ENCODE measurements at places on chromosomes 2 and 18. TPM values are rescaled to one million over a fixed set of nuclear protein-coding genes. Genes with fewer than 3 reads are reported as not detected.

Gene RESP18
- total RNA-seq, result not detected

Gene AQP12A
- not detected for total RNA-seq

Gene PROKR1
- not detected for total RNA-seq

Gene CD207
- total RNA-seq, result not detected

Gene PSMA8
- not detected for total RNA-seq

Gene ACMSD
- total RNA-seq, result not detected

Gene MARCHF4
- total RNA-seq, result 3.1 TPM

Gene RAB31
- total RNA-seq, result 50.5 TPM

Gene CASP10
- 4.5 TPM for total RNA-seq

Gene TSPYL6
- total RNA-seq, result not detected

Gene RTP5
- not detected for total RNA-seq

Gene NDC80
- 17.2 TPM for total RNA-seq

Gene ANKRD30BL
- total RNA-seq, result not detected

Gene LOXHD1
- not detected for total RNA-seq

Gene UGT1A5
- total RNA-seq, result not detected

Gene SNRPD1
- 28.7 TPM for total RNA-seq

Gene RND3
- 1,131 TPM for total RNA-seq

Gene SH3BP4
- total RNA-seq, result 43.1 TPM

Gene MEP1B
- total RNA-seq, result not detected

Gene SLC9A4
- not detected for total RNA-seq

Gene SERPINB3
- not detected for total RNA-seq

Gene ELOA2
- not detected for total RNA-seq

Gene ALK
- under 0.01 TPM for total RNA-seq

Gene SPP2
- total RNA-seq, result not detected

Gene ATRAID
- total RNA-seq, result 140 TPM

Gene TUBB8B
- total RNA-seq, result not detected

Gene ANO7
- 0.37 TPM for total RNA-seq

Gene UPP2
- not detected for total RNA-seq

Gene SCTR
- total RNA-seq, result not detected

Gene TRPM8
- total RNA-seq, result not detected
